ENCODE measurements at places on chromosomes 13 and 19. TPM values are rescaled to one million over a fixed set of nuclear protein-coding genes. Genes with fewer than 3 reads are reported as not detected.

DNA sequence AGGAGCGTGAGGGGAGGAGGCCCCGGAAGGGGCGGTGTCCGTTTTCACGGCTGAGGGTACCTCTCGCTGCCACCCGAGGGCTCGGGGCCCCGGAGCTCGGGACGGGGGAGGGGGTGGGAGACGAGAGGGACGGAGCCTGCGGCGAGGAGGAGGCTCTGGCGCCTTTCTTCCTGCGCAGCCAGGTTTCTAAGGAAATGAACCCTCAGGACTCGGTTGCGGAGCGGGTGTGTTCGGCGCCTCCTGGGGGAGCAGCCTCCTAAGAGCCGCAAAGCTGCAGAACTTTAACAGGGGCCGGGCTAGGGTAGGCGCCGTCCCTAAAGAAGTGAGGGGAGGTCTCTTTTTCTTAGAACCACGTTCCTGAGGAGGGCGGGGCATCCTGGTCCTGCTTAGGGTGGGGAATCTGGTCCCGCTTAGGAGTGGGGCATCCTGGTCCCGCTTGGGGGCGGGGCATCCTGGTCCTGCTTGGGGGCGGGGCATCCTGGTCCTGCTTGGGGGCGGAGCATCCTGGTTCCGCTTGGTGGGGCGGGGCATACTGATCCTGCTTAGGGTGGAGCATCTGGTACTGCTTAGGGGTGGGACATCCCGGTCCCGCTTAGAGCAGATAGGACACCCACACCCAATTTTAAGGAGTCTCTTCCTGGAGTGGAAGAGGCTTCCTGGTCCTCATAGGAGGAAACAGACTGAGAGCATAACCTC, 6.2 kb downstream of the SYT5 start:
- no peaks in the 10 kb centered on the region for H3K36me3 ChIP-seq
- peaks cover 10% of the 10 kb centered on the region for H3K4me1 ChIP-seq
- peaks cover 67% of the 10 kb centered on the region for H3K27me3 ChIP-seq
- H3K4me3 ChIP-seq, result peak overlapping the region; percentile 55

- peak; percentile 16 for DNase-seq
- H3K36me3 ChIP-seq, result no peaks in the 10 kb centered on the region
- H3K4me1 ChIP-seq, result no peaks in the 10 kb centered on the region
These were observed 607.6 kb downstream of the FGF9 start for GRCh38 chr13:22278336-22278929.

GRCh38 chr13:50594276-50595051, 249.0 kb downstream of the DLEU7 start:
- peaks cover 35% of the 10 kb centered on the region for H3K4me1 ChIP-seq
- peaks cover 5% of the 10 kb centered on the region for H3K27me3 ChIP-seq
- DNase-seq, result peak; percentile 22
- peak overlapping the region; percentile 74 for H3K27ac ChIP-seq

GRCh38 chr13:69292789-69293425, 814.7 kb upstream of the ATXN8OS start:
- H3K4me1 ChIP-seq, result no peaks in the 10 kb centered on the region
- H3K27me3 ChIP-seq, result no peaks in the 10 kb centered on the region
- no peak overlapping the region for H3K4me3 ChIP-seq

GRCh38 chr19:15195371-15196334, 5.1 kb downstream of the NOTCH3 start:
- H3K4me1 ChIP-seq, result peaks cover 5% of the 10 kb centered on the region
- H3K4me3 ChIP-seq, result no peak overlapping the region
- no peak for DNase-seq
- peaks cover 39% of the 10 kb centered on the region for H3K27me3 ChIP-seq

DNA sequence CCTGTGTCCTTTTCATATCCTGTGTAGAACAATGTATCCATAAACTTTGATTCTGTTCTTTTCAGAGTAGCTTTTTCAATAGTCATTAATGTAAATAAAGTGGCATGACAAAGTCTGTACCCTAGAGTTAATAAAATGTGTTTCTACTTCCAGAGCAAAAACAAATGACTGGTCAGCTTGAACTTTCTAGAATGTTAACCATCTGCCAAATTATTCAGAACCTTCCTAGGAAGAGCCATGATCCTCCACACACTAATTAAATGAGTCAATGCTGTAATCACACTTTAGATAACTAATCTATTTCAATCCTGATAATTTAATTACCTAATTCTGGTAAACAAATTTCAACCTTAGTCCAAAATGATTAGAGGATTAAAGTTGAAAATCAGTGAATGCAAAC, 73.2 kb downstream of the DIAPH3 start:
- DNase-seq, result no peak
- no peak overlapping the region for H3K27ac ChIP-seq
- no peak overlapping the region for H3K4me3 ChIP-seq
- peaks cover 8% of the 10 kb centered on the region for H3K4me1 ChIP-seq
- H3K36me3 ChIP-seq, result peaks cover 32% of the 10 kb centered on the region

DNA sequence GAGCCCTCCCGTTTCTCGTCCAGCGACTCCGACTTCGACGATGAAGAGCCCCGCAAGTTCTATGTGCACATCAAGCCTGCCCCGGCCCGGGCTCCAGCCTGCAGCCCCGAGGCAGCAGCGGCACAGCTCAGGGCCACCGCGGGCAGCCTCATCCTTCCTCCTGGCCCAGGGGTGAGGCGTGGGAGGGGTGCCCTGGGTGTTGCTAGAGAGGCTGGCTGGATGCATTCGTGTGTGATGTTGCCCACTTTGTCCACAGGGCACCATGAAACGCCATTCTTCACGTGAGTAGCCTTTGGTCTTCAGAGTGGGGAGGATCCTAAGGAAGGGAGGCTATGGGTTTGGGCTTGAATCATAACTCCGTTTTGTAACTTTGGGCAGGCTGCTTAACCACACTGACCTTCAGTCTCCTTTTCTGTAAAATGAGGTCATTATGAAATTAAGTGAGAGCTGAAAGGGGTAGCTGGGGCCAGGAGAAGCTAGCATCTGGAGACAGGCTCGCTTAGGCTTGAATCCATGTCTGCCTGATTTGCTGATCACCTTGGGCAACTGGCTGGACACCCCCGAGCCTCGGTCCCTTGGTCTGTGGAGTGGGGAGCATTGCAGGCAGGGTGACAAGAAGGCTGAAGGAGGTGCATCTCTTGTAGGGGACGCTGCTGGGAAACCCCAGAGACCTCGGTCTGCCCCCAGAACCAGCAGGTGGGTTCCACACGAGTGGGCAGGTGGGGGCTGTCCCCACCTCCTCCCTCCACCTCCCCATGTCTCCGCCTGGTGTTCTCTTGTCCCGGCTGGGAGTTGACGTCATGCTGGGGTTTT, 18.7 kb upstream of the B3GNT3 start:
- H3K27me3 ChIP-seq, result no peaks in the 10 kb centered on the region
- peaks cover 12% of the 10 kb centered on the region for H3K4me1 ChIP-seq
- peak overlapping the region; percentile 38 for H3K27ac ChIP-seq
- H3K36me3 ChIP-seq, result peaks cover 68% of the 10 kb centered on the region
- H3K4me3 ChIP-seq, result no peak overlapping the region

- H3K27ac ChIP-seq, result no peak overlapping the region
- peaks cover 23% of the 10 kb centered on the region for H3K4me1 ChIP-seq
- H3K4me3 ChIP-seq, result no peak overlapping the region
- H3K27me3 ChIP-seq, result no peaks in the 10 kb centered on the region
- no peak for DNase-seq
These were observed 773 bp downstream of the LIM2 start for GRCh38 chr19:51386882-51387520.

DNA sequence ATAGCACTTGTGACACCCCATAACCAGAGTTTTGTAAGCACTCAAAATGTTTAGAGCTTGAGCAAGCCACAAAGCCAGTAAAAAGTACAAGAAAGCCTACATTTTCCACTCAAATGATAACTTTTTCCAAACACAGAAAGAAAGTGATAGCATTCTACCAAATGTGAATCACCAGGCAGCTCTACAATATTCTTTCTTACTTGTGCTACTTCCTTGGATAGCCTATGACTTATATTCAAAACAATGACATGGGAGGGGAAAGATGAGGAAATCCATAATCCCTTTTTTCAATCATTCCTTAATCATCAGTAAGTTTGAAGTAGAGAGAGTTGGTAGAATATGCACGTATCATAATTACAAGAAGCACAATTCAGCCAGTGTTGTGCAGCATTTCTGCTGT, 650.8 kb upstream of the PCDH9 start:
- H3K4me3 ChIP-seq, result no peak overlapping the region
- H3K36me3 ChIP-seq, result no peaks in the 10 kb centered on the region
- no peak for DNase-seq
- no peaks in the 10 kb centered on the region for H3K4me1 ChIP-seq
- H3K27ac ChIP-seq, result no peak overlapping the region

GRCh38 chr19:1248786-1249297, 459 bp downstream of the MIDN start:
- peak overlapping the region; percentile 80 for H3K4me3 ChIP-seq
- peaks cover 9% of the 10 kb centered on the region for H3K4me1 ChIP-seq
- no peaks in the 10 kb centered on the region for H3K27me3 ChIP-seq
- H3K36me3 ChIP-seq, result peaks cover 30% of the 10 kb centered on the region
- DNase-seq, result peak; percentile 80

- DNase-seq, result no peak
- H3K27me3 ChIP-seq, result no peaks in the 10 kb centered on the region
- peak overlapping the region; percentile 88 for H3K27ac ChIP-seq
- peaks cover 30% of the 10 kb centered on the region for H3K36me3 ChIP-seq
These were observed 934 bp downstream of the KXD1 start for GRCh38 chr19:18558604-18559003.

DNA sequence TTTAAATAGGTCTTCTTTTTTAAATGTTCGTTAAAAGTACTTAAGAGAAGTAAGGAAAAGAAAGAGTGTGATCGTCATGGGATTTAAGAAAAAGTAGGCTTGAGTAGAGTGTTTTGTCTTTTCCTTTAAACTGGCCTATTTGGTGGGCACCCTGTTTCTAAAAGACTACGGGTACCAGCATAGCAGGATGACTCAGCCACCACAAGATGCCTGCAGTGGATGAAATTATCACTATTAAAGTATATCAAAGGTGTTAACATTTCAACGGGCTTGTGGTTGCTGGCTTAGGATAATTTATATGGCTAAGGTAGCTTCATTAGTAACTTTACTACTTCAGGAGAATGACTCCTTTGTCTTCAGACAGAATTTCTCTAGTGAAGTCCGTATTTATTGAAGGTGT, 112.6 kb downstream of the STARD13 start:
- H3K27me3 ChIP-seq, result peaks cover 8% of the 10 kb centered on the region
- H3K4me1 ChIP-seq, result no peaks in the 10 kb centered on the region

DNA sequence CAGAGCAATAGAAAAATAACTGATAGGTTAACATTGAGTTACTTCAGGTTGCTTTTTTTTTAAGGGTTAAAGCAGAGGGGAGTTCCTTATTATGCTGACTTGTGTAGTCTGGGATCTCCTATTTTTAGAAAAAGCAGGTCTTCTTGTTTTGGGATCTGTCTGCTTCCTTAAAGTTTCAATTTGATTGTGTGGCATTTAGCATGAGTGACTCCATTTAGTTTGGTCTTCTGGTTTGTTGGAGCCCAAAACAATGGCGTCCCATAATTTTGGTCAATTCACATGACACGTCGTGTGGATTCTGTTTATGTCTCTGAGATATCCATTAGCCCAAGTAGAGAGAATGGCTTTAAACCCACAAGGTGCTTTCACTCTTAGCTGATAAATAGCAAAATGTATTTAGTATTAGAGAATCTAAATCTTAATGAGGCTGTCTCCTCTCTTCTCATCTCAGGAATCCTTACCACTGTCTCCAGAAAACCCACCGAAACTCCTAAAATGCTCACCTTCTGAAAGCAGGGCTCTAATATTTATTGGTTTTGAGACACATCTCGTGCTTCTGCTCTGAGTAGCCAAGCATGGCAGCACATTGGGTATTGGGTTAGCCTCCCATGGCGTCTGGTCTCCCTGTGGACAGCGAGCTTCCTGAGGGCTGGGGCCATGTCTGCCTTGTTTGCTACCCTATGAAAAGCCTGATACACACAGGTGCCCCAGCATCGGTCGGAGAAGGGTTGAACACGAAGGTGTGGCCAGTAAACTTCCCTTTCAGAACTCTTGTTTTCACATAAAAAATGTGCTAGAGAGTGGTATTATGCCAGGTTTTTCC, 67.2 kb upstream of the GPR183 start:
- peaks cover 79% of the 10 kb centered on the region for H3K36me3 ChIP-seq
- no peak for DNase-seq
- no peak overlapping the region for H3K4me3 ChIP-seq
- H3K27ac ChIP-seq, result no peak overlapping the region
- no peaks in the 10 kb centered on the region for H3K27me3 ChIP-seq
- H3K4me1 ChIP-seq, result peaks cover 67% of the 10 kb centered on the region

GRCh38 chr19:45040059-45040771, 1.4 kb downstream of the CLASRP start:
- DNase-seq, result no peak
- no peak overlapping the region for H3K27ac ChIP-seq
- peak overlapping the region; percentile 99 for H3K4me3 ChIP-seq
- peaks cover 21% of the 10 kb centered on the region for H3K4me1 ChIP-seq

DNA sequence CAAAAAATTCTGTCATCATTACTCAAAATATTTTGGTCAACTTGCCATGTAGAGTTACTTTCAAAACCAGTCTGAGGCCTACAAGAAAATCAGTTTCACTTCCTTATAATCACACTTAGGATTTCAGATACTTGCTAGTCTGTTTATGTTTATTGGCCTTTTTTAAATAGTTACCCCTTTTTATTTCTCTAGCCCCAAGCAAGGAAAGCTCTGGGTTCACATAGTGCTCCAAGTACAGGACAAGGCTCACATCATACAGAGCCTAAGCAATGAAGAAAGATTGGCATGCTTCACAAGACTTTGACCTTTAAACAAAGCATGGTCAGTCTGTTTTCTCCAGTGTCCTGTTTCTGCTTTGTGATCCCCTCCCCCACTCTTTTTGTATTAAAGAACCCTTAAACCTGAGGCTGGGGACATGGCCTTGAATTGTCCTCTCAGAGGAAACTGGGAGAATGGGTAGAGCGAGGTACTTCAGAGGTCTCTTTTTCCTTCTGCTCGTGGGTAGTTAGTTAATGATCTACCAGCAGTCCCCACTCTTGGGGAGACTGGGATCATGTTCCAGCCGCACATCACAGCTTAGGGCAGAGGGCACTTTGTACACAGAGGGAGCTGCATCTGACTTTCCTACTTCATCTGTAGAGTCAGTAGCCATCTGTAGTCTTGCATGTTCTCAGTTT, 30.7 kb downstream of the CEACAM1 start:
- H3K4me3 ChIP-seq, result no peak overlapping the region
- no peak overlapping the region for H3K27ac ChIP-seq
- peaks cover 25% of the 10 kb centered on the region for H3K4me1 ChIP-seq
- H3K27me3 ChIP-seq, result no peaks in the 10 kb centered on the region
- no peak for DNase-seq

ZNF888 gene
- 6.1 TPM for total RNA-seq

CYP4F2 gene
- not detected for total RNA-seq

ZNF790 gene
- 4.6 TPM for total RNA-seq

PSG1 gene
- total RNA-seq, result not detected

ATP8B3 gene
- 11.3 TPM for total RNA-seq
